Activated CD4-positive, CD25-positive, alpha-beta regulatory T cell treated with anti-CD3 and anti-CD28 coated beads, Interleukin-2, amount 50 U/mL, for 72 hours (primary cell): ENCODE measurements at places on chromosomes 12 and 14.
A peak's percentile ranks its signal among the peaks of the same experiment; 100 is the strongest.

- DNase-seq, result no peak
These were observed at the start of gene HAL for GRCh38 chr12:95996034-95996658. Gene HAL, minus strand, starts transcription at chr12:95996344. Its CDS starts 434 bp downstream, at chr12:95995910.

GRCh38 chr14:94136575-94137331 is 7.3 kb upstream of the IFI27L2 start:
- peak; percentile 86 for DNase-seq

DNA sequence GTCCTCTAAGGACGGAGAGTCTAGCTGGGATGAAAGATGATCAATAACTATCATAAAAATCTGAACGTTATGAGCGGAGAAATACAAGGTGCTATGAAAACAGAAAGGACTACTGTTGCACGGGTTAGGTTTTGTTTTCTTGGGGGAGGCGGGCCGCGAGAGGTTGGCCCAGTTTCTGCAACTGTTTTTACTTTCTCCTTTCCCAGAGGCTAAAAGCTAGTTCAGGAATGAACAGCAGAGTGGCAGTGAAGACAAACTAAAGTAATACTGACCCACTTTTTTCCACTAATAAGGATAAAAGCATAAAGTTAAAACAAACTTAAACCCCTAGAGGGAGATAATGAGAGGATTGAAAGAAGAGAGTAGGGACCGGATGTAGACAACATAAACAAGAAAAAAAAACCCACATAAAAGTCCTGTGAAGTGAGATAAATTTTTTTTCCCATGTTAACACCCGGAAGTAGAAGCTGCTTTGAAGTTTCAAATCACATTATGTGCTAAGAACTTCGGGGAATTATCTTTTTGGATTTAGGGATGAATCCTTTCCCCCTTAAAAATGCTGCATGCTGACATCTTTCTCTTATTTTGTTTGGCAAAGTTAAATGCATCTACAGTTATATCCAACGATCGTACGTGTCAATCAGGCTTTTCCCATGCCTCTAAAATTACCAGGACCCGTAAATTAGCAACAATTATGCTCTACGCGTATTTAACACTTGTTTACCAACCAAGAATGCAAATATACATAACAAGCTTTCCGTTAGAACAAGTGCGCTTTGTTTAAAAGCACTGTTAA is 1.0 kb upstream of the CDK17 start:
- DNase-seq, result no peak

GRCh38 chr12:51943346-51943745 is 8.2 kb upstream of the ACVR1B start:
- DNase-seq, result no peak

DNA sequence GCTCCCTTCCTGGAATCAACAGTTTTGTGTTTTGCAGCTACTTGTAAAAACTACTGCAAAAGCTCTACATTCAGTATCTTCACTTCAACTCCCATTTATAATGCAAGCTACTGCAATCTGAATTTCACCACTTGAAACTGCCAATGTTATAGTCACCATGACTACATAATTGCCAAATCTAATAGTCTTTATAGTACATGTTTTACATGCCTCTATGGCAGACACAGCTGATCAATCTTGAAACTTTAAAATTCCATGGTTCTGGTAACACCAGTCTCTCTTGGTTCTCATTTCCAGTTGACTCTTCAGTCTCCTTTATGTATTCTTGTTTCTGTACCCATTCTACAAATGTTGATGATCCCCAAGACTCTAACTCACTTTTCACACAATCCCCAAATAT is 185.9 kb downstream of the MED13L start:
- DNase-seq, result no peak

- DNase-seq, result no peak
These were observed 933.0 kb downstream of the DIO2 start for GRCh38 chr14:79278286-79278797.

- DNase-seq, result no peak
These were observed 2.8 kb downstream of the PAN2 start for GRCh38 chr12:56330936-56331490.

DNA sequence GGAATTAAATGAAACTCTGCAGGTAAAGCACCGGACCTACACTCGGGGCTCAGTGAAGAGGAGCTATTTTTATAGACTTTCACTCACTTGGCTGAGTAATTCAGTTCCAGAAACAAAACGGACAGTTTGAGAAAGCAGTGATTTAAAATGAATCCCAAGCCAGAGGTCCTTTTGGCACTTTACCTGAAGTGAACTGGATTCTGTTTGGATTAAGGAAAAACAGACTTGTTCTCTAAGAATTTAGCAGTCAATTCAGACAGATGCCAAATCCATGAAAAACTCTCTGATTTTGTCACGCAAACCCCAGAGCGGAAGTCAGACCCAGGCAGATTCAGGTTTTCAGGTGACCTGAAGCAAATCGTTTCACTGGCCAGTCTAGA is 4.9 kb upstream of the VASH1 start:
- DNase-seq, result no peak

DNA sequence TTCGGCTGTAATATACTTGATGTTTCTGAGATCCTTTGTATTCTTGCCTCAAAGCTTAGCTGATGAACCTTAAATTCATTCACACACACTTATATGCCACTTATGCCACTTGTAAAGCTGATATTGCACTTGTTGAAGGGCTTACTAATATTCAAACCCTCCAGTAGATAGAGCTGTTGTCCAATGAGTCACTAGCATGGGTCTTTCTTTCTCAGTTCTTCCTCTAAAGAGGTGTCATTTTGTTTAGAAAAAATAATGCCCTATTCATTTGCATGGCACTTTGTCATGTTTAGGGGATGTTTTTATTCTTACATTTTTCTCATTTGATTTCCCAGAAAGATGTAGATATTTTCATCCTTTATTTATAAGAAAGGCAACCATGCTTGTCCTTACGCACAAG is 56.4 kb downstream of the MON2 start:
- DNase-seq, result no peak

GRCh38 chr14:70714055-70714550 is 72.4 kb downstream of the TTC9 start:
- peak; percentile 38 for DNase-seq

DNA sequence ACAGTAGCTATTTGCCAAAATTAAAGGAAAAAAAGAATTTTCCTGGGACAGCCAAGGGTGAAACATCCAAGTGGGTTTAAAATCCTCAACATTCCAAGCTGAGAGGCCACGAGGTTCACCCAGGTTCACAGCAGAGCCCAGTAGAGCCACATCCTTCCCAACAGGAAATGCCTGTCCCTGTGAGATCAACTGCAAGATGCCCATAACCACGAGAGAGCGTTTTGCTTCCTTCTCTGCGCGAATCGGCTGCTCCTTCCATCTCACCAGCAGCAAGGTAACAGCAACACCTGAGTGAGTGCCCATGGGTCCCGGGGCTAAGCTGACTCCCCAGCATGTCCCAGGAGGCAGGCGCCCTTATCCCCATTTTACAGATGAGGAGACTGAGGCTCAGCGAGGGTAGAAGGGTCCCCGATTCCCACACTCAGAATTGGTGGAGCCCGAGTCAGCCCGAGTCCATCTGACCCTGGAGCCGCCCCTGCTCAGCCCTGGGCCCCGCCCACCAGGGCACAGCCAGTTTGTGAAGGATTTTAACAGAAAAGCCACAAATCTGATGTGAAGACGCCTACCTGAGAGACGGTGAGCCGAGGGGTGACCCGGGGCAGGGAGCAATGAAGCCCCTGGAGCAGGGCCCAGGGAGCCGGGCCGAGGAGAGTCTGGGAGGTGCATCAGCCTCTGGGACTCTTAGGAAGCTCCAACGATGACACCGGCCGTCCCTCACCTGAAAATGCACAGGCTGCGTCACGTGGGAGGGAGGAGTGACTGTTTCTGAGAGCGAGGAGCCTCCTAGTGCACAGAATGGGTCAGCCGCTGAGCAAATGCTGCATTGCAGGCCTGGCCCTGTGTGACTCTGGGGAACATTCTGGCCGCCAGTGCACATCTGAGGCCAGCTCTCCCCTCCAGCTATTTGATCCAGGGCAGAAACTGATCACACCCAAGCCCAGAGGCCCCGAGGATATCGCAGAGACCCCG is 236.9 kb upstream of the SFSWAP start:
- DNase-seq, result no peak

- no peak for DNase-seq
These were observed 69.8 kb upstream of the ESRRB start for GRCh38 chr14:76306131-76306530.

- no peak for DNase-seq
These were observed 239.5 kb downstream of the GXYLT1 start for GRCh38 chr12:41905073-41905758.

DNA sequence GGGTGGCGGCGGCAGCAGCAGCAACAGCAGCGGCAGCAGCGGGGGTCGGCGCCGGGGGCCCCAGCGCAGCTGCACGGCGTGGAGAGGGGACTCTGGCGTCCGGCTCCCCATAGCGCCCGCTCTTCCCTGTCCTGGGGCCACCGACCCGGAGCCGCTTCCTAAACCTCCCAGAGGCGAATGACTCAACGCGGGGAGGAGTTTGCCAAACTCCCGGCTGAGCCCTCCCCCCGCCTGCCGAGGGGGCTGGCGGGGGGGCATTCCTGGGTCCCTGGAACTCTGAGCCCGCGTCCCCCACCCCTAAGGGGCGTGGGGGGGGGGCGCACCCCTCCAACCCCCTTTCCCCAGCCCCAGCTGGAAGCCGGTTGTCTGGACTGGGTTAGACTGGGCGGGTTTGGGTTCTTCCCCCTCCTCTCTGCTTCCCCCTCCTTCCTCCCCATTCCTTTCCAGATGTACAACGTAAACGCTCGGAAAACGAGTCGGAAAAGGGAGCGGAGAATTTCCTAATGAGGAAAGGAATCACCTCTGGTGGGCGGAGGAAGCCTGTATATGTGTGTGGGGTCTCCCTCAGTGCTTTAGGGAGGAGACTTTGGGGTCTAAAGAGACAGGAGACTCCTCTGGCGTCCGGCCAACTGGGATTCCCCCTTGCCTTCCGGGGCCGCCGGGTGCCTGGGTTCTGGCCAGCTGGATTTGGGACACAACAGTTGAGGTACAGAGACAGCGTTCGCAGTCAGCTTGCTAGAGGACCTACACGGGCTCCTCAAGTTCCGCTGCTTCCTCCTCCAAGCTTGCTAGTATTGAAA is at the start of gene ITGA5:
ITGA5 (minus strand) TSS at position 179 of the 800 bp plus-strand sequence; CDS start at position 111, 68 bp downstream.
- no peak for DNase-seq

GRCh38 chr12:47414511-47414910 is 291.3 kb downstream of the RPAP3 start:
- no peak for DNase-seq

DNA sequence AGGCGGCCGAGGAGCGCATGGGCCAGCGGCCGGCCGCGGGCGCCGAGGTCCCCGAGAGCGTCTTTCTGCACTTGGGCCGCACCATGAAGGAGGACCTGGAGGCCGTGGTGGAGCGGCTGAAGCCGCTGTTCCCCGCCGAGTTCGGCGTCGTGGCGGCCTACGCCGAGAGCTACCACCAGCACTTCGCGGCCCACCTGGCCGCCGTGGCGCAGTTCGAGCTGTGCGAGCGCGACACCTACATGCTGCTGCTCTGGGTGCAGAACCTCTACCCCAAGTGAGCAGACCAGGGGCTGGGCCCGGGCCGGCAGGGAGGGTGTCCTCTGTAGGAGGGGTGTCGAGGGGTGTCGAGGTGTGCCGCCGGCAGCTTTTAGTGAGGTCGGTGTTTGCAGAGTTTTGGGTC is 4.1 kb downstream of the TNFAIP2 start:
- DNase-seq, result no peak

DNA sequence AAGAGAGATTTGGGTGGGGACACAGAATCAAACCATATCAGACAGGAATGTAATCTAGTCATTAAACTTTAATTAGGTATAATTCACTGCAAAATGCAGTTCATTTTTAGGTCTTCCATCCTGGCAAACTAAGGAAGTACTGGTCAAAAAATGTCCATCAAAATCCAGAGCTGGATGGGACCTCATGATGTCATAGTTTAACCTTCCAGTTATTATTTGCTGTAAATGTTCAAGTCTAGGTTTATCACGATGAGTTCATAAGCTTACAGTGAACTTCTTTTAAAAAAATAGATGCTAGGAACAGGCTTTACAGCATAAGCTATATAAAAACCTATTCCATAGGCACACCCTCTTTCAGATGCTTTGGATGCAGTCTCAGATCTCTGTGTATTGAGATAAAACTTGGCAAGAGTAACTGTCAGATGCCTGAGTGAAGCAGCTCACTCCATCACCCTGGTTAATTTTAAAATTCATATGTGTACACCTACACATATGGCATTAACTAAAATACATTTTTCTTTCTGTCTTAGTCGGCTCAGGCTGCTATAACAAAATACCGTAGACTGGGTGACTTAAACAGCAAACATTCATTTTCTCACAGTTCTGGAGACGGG is 7.9 kb downstream of the SSPN start:
- DNase-seq, result no peak

DNA sequence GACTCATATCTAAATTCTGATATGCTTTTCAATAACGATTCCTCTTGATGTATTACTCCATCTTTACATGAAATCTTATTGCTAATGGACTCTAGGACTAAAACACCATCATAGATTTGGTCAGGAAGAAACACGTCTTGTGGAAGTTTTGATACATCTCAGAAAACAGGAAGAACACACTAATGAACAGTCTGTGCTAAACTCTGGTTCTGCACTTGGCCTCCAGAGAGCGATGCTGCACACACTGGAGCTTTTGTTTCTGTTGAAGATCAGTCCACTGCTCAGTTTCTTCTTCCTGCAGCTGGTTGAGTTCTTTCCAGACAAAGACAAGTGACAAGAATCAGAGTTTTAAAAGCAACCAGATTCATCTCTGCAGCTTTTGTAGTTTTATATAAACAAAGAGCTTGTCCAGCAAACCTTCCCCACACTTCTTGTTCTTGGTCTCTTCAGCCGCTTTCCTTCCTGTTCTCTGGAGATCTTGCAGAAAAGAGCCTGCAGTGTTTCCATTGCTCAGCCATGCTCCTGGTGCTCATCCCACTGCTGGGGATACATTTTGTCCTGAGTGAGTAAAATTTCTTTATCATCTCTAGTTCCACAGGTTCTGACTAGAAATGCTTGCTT is 229.1 kb upstream of the OR4E1 start:
- peak; percentile 40 for DNase-seq

GRCh38 chr14:99602054-99602787 is 1.8 kb downstream of the CCDC85C start:
- no peak for DNase-seq

- no peak for DNase-seq
These were observed 24.2 kb downstream of the YY1 start for GRCh38 chr14:100263141-100263540.

DNA sequence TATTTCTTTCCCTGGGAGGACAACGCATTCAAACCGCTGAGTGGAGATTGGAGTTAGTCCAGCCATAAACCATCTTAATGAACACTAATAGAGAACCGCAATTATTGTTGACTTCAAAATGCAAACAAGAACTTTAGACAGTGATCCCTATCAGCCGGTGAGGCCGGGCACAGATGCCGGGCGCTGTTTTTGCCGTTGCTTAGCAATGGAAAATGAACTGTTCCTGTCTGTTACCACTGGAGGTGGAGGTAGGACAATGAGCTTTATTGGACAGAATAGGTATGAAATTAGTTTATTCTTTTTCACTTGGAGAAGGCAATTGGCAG is 216.8 kb downstream of the TTC8 start:
- DNase-seq, result no peak

GRCh38 chr12:50050410-50051098 is 6.8 kb upstream of the ASIC1 start:
- DNase-seq, result no peak

- no peak for DNase-seq
These were observed 1.6 kb downstream of the RFX4 start for GRCh38 chr12:106584104-106585064.

- DNase-seq, result peak; percentile 25
These were observed 4.9 kb upstream of the AQP6 start for GRCh38 chr12:49967777-49968250.
